ENCODE measurements at places on chromosomes 2 and 18.

DNA sequence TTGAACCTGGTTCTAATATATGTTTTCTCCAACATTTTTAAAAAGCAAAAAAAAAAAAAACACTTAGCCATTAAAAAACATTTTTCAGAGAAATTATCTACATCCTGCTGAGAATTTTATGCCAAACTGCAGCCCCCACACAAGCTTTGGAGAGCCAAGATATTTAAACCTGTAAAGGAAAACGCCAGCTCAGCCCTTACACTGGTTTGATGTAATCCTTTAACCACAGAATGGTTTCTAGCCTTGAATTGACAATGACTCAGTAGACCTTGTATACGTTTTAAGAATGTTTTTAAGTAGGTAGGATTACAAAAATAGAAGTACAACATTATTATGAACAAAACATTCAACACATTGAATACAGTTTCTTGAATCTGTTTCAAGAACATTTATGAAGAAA is 113.6 kb downstream of the BABAM2 start:
- no peak for DNase-seq

DNA sequence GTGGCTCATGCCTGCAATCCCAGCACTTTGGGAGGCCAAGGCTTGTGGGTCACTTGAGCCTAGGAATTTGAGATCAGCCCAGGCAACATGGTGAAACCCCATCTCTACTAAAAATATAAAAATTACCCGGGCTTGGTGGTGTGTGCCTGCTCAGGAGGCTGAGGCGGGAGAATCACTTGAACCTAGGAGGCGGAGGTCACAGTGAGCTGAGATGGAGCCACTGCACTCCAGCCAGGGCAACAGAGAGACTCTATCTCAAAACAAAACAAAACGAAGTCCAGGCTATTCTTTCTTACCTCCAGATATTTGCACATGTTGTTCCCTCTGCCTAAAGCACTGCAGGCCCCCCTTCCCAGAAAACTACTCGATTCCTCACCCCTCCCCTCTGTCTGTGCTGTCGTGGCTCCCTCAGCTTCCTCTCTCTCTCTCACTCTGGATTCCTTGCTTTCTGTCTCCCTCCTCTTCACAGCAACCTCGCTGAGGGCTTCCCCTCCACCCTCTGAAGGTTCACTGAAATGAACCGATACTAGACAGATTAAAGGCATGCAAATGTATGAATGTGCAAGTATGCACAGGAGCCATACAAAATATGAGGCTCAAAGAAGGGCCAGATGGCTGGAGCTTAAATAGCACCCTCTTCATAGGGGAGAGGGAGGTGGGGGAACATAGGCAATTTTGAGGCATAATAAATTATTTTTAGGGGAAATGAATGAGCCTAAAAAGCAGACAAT is 18.5 kb downstream of the TMEM177 start:
- no peak for DNase-seq

- peak; percentile 3 for DNase-seq
Observed at GRCh38 chr2:228318218-228318617, 136.7 kb upstream of the SPHKAP start.

DNA sequence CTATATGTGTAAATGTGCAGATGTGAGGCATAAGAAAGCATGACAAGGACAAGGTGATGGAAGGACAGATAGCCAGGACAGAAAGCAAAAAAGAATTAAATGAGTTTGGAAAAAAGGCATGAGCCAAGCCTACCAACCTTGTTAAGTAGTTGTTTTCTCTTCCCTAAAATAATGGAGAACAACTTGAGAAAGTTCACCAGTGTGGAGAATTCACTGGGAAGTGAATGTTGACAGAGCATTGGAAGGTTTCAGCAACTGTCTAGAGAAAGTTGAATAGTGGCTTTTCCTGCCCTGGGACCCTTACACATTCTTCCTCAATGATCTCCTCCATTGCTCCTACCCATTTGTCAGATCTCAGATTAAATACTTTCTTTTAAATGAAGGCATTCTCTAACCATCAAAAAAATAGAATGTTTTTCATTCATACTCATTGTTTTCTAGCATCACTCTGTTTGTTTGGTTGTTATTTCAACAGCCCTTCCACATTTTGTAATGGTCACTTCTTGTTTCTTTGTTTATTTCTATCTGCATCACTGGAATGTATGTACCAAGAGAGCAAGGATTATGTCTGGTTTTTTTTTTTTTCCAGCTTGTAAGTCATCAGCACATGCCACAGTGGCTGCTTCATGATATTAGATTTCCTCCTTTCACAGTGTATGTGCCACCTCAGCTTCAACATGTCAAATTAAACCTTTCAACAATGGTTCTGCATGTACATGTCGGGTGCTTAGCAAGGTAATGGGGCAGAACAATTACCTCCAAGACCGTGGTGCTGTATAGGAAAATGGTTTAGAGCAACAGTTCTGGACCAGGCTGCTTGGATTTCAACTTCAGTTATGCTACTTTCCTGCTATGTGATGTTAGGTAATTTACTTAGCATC is 586.0 kb upstream of the VRK2 start:
- no peak for DNase-seq

- no peak for DNase-seq
Observed at GRCh38 chr18:9714266-9715087, 6.4 kb downstream of the RAB31 start.

DNA sequence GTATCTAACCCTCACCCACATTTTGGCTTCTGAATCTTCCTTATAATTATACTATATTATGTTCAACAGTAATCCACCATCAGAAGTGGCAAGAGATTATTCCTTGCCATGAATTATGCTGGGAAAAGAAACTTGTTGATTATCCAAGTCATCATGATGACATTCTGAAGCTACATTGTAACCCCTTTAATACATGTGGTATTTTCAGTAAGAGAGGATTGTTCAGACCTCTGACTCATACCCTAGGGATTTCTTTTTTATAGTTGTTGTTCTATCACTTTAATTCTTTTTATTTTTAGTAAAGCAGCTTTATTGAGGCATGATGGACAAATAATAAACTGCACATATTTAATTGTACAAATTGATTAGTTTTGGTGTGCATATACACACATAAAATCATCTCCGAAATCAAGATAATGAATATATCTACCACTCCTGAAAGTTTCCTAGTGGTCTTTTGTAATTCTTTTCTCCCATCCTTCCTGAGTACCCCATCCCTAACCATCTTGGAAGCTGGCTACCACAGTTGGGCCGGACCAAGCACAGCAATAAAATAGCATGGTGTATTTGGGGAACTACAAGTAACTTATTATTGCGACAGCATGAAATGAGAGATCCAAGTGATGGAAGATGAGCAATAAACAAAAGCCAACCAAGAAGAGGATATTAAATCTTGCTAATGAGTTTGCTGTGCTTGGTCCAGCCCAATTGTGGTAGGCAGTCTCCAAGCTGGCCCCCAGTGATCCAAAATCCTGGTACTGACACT is 159.9 kb downstream of the BARD1 start:
- DNase-seq, result no peak

All from LNCaP clone FGC (cell line).